ENCODE measurements at places on chromosomes 6 and 20. TPM values are rescaled to one million over a fixed set of nuclear protein-coding genes. Genes with fewer than 3 reads are reported as not detected.

DNA sequence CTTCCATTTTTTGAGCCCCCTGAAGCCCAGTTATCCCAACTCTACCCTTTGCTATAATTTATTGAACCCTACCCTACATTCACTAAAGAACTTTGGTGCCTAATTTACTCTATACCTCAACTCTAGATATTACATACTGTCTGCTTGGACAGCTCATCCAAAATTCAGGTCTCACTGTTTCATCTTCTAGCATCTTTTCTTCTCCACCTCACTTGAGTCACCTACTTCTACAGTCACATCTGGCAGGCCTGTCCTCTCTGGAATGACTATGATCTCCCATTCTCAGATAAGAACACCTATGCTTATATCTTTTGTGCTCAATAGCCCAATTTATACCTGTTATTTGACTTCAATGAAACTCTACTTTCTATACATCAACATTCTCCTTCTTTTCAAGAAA is 58.0 kb downstream of the SHPRH start:
- no peak for DNase-seq

DNA sequence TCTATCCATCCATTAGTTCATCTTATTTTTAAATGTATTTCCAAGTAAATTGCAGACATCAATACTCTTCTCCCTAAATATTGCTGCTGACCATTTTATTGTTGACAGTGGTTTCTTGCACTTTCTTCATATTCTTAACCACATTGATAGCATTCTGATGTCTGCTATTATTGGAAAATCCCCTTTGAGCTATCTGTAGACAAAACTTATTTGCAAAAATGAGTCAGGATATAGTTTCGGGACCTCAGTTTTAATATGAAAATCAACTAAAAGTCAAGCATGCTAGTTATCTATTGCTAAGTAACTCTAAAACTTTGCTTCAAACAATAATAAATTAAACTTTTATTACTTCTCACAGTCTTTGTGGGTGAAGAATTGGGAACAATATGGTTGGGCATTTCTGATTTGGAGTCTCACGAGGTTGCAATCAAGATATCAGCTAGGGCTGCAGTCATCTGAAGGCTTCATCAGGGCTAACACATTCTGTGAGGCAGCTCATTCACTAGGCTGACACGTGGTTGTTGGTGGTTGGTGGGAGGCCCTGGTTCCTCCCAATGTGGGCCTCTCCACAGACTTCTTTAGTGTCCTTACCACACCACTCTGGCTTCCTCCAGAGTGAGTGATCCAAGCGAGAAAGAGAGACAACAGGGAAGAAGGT is 32.7 kb downstream of the CD109 start:
- no peak for DNase-seq

DNA sequence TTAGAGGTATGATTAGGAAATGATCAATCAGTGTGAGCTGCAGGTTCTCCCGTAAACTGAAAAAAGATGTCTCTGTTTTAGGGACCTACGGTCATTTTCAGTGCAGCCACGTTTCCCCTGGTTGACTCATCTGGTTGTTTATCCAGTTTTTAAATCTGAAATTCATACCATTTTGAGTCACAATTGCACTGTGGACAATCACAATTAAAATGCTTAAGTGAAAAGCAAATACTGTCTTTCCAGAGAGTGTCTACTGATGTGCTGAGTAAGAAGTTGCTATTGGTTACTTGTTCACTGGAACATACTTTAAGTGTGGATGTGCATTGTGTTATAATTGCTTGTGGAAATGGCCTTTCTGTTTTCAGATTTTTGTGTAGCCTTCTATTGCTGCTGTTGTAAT is 305.1 kb upstream of the SASH1 start:
- DNase-seq, result no peak

DNA sequence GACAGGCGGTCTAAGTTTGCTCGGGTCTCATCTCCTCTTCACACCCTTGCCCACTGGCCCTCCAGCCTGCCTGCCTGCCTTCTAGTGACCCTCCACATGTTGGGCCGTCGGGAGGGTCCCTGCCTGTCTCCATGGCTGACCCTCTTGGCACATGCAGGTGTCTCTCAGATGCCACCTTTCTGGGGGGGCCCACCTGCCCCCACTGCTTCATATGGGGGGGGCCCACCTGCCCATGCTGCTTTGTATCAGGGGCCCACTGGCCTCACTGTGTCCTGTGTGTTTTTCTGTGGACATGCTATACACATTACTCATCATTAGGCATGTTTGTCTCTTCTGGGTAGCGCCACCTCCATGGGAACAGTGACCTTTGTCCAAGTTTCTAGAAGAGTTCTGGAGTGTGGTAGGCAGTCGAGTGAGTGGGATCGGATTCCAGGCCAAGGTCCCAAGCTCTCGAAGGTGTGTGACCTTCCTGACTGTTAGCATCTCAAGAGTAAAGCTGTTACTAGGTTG is 40.4 kb upstream of the KIF25 start:
- DNase-seq, result no peak

DNA sequence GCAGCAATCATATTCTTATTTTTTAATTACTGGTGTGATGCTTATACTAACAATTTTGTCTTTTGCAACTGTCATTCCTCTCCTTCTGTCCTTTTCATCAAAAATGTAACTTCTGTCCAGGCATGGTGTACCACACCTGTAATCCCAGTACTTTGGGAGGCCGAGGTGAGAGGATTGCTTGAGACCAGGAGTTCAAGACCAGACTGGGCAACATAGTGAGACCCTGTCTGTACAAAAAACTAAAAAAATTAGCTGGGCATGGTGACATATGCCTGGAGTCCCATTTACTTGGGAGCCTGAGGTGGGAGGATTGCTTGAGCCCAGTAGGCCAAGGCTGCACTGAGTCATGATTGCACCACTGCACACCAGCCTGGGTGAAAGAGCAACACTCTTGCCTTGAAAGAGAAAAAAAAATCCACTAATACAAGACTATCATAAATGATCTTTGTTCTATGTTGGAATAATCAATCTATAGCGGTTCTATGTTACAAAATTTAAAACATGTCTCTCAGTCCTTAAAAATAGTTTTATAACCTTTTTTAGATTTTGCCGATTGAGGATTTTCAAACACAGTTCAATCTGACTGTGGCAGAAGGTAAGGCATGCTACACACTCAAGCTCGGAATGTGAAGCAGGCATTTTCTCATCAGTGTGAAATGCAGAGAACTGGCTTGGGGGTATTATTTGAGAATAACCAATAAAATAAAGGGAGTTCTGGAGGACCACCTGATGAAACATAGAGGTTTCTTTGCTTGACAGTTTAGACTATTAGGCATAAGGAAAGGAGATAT is 70.4 kb downstream of the ENPP1 start:
- no peak for DNase-seq

GRCh38 chr20:38829296-38829875 is 23.9 kb downstream of the PPP1R16B start:
- DNase-seq, result peak; percentile 53

GRCh38 chr6:20434766-20435165 is 33.1 kb downstream of the E2F3 start:
- no peak for DNase-seq

GRCh38 chr20:37911261-37911660 is 8.3 kb downstream of the VSTM2L start:
- DNase-seq, result no peak

GRCh38 chr20:17427638-17428037 is 103.5 kb downstream of the BFSP1 start:
- no peak for DNase-seq

GRCh38 chr6:41371461-41371991 is 36.1 kb downstream of the NCR2 start:
- DNase-seq, result peak; percentile 81

- DNase-seq, result no peak
Measured at GRCh38 chr6:133645966-133646740, 242.8 kb upstream of the TCF21 start.

- DNase-seq, result no peak
Measured at GRCh38 chr6:77561768-77562314, 91.0 kb upstream of the MEI4 start.

DNA sequence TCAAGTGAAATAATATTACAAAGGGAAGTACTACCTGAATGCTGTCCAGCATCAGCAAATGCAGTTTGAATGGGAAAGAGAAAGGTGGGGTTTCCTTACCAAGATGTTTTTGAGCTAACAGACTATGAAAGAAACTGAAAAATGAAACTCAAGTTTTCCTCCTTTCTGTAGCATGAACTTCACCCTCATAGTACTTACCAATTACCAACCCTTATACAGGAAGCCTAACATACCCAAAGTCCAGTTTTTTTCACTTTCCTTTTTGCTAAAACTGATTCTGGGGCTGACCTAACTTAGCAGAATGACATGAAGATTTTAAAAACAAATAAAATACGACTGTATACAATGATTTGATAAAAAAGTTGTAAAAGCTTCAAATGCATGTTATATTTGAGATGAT is 5.2 kb downstream of the ZNFX1 start:
- DNase-seq, result no peak

- no peak for DNase-seq
Measured at GRCh38 chr6:108222504-108222903, 38.3 kb downstream of the SNX3 start.

GRCh38 chr6:17486680-17487079 is 93.3 kb downstream of the CAP2 start:
- DNase-seq, result no peak

DNA sequence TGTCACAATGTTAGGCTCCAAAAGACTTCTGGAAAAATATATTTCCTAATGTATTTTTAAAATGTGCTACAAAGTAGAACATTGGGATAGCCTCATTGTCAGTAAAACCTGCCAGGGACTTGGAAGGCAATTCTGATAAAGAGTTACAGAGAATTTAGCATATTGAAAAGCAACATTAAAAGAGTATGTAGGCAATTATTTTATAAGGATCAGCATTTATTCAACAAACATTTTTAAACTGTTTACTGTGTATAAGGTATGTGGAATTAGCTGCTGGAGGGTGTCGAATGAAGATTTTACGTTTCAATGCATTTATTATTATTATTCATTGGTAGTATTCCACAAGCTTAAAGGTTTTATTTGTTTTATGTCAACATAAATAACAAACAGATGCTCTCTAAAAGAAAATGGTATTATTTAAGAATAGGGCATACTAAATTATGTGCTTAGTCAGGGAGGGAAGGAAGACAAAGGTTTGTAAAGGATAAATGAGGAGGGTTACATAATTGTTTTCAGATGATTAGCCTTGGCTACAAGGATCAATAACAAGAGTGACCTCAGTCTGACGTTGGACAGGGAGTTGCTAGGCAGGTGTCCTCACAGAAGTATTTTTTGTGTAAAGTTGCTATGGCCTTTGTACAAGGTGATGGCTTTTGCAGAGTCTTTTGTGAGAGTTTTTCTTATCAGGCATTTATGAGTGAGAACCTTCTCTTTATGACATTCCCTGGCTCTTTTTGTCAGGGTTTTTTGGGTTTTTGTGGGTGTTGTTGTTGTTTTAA is 313.4 kb upstream of the PLCB4 start:
- no peak for DNase-seq

- DNase-seq, result no peak
Measured at GRCh38 chr20:8267009-8267408, 134.9 kb downstream of the PLCB1 start.

- peak; percentile 31 for DNase-seq
Measured at GRCh38 chr6:31723245-31723979, at the start of gene MPIG6B. TSS of gene MPIG6B (plus strand) at chr6:31723373. CDS start at chr6:31723384, 11 bp downstream.

DNA sequence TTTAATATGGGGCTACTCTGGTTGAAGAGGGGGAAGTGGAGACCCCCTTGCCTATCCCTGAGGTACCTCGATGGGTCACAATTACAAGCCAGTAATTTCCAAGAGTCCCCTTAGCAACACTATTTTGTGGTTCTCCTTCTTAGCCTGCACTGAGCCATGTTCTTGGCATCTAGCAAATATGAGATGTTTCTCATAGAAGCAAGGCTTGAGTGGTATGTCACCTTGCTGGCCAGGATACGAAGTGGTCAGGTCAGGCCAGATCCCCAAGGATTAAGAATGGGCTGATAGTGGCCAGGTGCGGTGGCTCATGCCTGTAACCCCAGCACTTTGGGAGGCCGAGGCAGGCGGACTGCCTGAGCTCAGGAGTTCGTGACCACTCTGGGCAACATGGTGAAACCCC is 2.1 kb upstream of the GHRH start:
- DNase-seq, result no peak

GRCh38 chr20:48908656-48909319 is 12.7 kb upstream of the ARFGEF2 start:
- DNase-seq, result no peak

DNA sequence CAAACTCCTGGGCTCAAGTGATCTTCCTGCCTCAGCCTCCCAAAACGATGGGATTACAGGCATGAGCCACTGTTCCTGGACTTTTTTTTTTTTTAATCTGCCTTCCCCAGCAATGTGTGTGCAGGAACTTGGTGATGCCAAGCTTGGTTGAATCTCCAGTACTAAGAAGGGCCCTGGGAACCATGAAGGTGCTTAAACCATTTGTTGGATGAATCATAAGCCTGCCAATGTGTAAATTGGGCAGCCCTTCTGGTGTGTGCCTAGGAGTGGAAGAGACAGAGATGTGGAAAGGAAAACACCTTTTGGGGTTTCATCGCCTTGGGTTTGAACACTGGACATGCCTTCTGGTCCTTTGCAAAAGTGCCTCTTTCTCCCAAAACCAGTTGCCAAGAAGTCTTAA is 7.1 kb upstream of the SPO11 start:
- no peak for DNase-seq

GRCh38 chr6:32329141-32329540 is 42.6 kb downstream of the TSBP1 start:
- no peak for DNase-seq

DNA sequence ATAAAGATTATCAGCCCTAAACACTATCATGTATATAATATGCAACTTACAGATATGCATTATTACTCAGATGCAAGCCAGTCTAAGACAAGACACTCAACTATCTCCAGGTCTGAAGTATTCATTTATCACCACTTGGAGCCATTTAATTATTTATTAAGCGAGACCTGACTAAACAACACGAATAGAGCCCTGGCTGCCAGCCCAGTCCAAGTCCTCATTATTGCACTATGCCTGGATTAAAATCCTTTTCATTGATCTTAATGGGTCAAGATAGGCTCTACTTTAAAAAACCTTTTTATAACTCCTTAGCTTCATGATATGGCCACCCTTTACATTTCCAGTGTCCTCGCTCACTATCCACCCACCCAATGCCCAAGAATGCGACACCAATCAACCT is 183.1 kb upstream of the MARCKS start:
- DNase-seq, result no peak

DNA sequence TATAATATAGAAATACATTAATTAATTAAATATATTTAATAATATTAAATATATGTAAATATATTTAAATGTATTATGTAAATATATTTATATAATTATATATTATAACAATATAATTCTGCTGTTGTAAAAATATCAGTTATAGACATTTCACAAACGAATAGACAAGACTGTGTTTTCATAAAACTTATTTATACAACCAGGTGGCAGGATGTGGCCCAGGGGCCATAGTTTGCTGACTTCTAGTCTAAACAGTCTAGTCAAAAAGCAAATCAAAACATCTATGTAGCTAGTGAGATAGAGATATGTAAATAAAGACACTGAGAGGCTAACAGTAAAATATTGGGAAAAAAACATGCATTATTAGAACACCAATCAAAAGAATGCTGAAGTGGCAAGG is 136.4 kb downstream of the TBXT start:
- no peak for DNase-seq

TUBB2B gene
- 3.2 TPM for total RNA-seq

HCK gene
- 8.2 TPM for total RNA-seq

MAP1LC3A gene
- total RNA-seq, result 79.7 TPM

DDAH2 gene
- total RNA-seq, result 55.6 TPM

BANF2 gene
- not detected for total RNA-seq

DNMT3B gene
- total RNA-seq, result 0.62 TPM

PROKR2 gene
- not detected for total RNA-seq

PNLDC1 gene
- not detected for total RNA-seq

MCHR2 gene
- not detected for total RNA-seq

SLC26A8 gene
- not detected for total RNA-seq

GMPR gene
- 80.6 TPM for total RNA-seq

CRISP3 gene
- not detected for total RNA-seq

CTCFL gene
- not detected for total RNA-seq

PKIB gene
- total RNA-seq, result 0.53 TPM
